ENCODE measurements at places on chromosomes 7 and 10.

DNA sequence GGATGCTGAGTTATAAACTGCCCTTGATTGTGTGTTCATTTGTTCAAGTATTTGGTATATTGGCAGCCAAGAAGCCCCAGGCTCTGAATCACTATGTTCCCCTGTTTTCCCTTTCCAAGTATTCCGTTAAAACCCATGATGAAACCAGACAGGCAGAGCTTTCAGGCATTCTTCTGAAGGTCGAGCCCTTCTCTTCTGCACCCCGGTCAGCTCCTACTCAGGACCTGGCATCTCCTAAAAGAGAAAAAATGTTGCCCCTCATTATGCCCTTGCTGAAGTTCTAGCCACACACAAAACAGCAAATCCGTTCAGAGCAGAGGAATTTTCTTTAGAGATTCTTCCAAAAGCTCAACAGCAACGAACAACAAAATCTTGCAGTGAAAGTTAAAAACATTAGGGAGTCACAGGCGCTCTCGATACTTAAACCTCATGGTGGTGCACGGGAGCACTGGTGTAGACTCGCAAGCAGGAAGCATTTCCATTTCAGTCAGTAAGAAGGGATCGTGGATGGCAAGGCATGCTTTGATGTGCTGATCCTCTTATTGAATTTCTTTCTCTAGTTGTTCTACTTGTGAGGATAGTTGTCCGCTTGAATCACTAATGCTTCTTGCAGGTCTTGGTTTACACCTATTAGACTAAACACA is 264.9 kb downstream of the SKIDA1 start:
- DNase-seq, result no peak

DNA sequence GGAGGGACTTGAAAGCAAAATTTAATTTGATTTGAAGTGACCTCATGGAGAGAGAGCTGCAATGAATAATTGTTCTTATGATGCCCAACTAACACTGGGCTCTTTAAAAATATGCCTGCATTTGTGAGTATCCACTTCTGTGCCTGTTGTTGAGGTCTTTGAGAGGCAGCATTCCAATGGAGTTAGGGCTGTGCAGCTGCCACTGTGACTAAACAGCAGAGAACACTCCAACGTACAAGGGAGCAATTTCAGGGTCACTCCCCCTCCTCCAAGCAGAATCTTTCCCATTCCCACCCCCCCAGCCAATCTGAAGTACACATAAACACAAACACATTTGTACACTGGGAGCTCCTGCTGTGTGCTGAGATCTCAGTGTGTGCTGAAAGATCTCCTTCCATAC is 28.0 kb upstream of the GSAP start:
- no peak for DNase-seq

DNA sequence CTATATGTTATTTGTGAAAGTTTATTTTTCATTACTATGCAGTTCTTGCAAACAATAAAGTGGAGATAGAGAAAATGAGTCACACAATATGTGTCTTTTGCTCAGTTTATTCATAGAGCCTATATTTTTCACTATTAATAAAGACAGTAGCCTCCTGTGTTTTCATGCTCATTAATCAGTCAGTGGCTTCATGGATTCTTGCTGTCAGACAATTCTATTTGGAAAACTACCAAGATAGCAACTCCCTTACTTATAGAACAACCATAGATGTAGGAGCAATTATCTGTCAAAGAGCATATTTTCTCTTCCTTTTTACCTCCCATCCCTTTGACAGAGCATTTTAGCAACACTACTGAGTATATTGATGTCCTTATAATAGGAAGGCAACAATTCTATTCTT is 132.7 kb upstream of the CALCR start:
- no peak for DNase-seq

DNA sequence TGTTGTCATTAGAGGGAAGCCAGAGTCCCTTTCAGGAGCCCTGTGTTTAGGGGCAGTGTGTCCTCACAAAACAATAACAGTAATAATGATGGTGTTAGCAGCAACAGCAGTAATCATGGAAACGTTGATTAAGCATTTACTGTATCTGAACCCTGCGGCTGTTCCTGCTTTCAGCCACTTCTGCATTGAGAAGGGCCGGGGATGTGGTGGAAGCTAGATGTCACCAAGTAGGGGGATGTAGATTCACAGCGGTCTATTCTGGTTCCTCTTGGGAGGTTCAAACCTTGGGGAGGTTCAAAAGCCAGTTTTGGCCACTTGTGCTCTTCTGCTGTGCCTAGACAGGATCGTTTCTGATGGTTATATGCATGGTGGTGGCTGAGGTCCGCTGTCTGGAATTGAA is 44.8 kb downstream of the PRPF18 start:
- DNase-seq, result no peak

DNA sequence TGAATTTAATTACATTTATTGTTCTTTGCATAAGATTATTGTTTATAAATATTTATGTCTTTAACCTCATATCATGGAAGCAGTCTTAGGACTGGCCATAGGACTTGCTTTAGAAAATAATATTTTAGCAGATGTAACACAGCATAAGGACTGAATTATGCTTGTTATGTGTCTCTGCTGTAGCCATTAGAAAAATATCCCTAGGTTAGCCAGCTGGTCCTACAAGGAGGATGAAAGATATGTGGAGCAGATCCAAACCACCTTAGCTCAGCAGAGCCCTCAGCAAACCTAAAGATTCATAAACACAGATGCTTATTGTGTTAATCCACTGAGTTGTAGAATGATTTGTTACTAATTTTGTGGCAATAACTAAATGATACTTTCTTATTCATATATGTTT is 166.0 kb upstream of the COL1A2 start:
- no peak for DNase-seq

- DNase-seq, result no peak
Observed at GRCh38 chr10:90421874-90422273, 436.0 kb downstream of the HTR7 start.

DNA sequence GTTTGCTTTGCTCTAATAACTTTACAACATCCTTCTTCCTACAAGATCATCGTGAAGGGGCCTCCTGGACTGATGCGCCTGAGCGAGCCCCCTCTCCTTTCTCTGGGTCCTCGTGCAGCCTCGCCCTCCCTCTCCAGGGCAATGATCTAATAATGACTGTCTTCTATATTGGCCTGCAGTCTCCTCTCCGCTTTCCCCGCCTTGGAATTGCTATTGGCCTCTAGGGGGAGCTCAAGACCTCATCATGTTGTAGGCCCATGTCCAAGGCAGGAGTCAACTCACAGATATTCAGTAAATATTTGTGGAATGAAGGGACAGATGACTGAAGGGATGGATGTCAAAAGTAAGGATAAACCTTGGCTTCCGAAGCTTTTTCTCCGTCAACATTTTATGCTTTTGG is 1180.3 kb downstream of the TYW1 start:
- DNase-seq, result peak; percentile 70

DNA sequence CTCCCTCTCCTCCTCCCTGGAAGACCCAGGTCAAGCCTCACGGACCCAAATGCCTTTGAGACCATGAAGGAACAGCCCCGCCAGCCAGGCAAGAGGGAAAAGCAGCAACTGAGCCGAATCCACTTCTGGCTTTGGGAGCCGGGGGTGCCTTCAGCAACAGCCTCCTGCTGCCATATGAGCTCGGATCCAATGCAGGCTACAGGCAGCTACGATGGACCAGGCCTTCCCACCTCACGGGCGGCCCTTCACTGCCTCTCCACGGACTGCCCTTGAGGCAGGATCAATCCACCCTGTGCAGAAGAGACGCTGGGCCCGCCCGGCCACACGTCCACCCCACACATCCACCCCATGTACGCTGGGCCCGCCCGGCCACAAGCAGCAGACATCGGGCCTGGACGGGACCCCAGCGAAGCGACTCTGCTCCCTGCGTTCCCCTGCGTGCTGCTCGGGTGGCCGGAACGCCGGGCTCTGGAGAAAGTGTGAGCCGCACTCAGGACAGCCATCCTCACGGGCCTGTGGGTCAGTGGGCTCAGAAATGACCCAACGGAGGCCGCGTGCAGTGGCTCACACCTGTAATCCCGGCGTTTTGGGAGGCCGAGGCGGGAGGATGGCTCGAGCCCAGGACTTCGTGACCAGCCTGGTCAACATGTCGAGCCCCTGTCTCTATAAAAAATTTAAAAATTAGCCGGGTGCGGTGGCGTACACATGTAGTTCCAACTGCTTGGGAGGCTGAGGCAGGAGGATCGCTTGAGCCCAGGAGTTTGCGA is 82.0 kb downstream of the FOXL3 start:
- peak; percentile 45 for DNase-seq

GRCh38 chr7:138919216-138919615 is 62.0 kb downstream of the KIAA1549 start:
- DNase-seq, result no peak
